ENCODE measurements at places on chromosomes 7 and 10.

DNA sequence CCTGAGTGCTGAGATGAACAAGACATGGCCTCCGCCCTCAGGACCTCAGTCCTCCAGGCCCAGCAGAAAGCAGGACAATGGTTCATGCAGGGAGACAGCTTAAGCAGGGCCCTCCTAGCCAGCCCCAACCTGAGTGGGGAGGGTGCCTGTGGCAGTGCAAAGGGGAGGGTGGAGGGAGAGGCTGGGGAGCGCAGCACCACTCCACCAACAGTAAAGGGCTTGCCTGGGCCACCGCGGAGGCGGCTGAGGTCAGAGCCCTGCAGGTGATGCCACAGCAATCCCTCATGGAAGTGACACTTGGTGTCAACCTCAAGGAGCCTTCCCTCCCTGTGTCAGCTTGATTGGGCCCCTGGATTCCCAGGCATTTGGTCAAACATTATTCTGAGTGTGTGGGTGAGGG, 89.0 kb upstream of the TCERG1L start:
- no peak for DNase-seq

- no peak for DNase-seq
Measured at GRCh38 chr7:40571796-40572195, 437.0 kb downstream of the SUGCT start.

GRCh38 chr10:126073606-126074005, 177.2 kb downstream of the FANK1 start:
- DNase-seq, result no peak

DNA sequence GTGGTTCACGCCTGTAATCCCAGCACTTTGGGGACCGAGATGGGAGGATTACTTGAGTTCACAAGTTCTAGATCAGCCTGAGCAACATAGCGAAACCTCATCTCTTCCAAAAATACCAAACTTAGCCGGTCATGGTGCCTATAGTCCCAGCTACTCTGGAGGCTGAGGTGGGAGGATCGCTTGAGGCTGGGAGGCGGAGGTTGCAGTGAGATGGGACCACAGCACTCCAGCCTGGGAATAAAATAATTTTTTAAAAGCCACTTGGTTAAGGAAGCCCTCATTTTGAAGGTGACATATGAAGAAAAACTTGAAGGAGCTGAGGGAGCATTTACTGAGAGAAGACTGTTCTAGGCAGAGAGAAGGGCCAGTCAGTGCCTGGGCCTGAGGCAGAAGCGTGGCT, 4.2 kb upstream of the EZH2 start:
- no peak for DNase-seq

DNA sequence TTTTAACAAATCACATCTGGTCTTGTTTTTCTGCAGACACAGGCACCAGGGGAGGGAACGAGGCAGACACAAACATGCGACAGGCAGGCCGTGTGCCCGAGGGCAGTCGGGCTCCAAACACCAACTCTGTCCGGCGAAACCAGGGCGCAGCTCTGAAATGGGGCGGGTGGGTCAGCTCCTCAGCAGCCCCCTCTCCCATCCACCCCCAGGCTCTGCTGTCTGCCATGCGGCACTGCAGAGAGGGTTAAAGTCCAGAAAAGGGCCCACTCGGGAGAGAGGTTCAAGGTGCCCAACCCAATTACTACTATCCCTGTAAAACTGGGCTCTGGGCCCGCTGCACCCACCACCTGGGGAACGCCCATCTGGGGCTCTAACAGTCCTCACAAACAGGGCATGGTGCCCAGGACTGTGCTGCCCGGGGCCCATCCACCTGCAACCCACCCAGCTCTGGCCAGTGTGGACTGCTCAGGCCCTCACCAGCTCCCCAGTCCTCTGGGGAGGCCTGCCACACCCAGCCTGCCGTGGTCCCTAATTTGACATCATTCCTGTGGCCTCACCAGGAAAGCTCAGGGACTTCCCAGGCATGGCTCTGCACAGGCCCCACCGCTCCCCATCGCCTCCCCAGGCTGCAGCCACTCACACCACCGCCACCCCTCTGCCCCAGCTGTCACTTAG, 18.7 kb downstream of the YKT6 start:
- no peak for DNase-seq

DNA sequence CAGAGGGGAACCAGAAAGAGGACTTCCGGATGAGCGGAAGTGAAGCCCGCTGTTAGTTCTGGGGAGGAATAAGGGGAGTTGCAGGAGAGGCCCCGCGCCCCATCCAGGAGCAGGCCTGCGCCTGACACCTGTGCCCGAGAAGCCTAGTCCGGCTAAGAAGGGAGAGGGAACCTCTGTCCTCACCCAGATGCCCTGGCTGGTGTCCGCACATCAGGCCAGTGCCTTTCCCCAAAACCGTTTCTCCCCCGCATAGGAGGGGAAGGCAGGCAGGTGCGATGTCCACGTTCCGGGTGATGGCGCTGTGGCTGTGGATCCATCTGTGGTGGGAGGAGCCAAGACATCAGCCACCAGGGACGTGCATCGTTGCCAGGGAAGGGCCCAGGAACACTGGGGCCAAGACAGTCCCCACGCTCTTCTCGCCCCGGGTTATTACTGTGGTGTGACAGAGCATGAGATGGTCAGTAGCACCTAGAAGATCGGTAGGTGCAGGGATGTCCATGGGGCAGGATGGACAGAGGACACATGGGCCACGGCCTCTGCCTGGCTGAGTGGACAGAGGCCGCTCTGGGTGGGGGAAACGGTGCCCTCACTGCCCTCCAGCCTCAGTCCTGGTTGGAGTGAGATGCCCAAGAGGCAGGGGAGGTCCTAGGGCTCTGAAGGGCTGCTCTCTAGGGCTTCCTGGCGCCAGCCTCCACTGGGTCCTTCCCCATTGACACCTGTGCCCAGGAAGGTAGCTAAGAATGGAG, 262.7 kb downstream of the CELF2 start:
- DNase-seq, result no peak

GRCh38 chr7:15086131-15086611, 183.6 kb upstream of the DGKB start:
- DNase-seq, result no peak

- no peak for DNase-seq
Measured at GRCh38 chr10:124612611-124613498, 131.3 kb downstream of the FAM53B start.

GRCh38 chr7:80766724-80767123, 128.3 kb downstream of the CD36 start:
- DNase-seq, result no peak

GRCh38 chr7:20260223-20260622, 43.0 kb upstream of the MACC1 start:
- DNase-seq, result no peak
